ENCODE measurements at places on chromosomes 1 and 21. TPM values are rescaled to one million over a fixed set of nuclear protein-coding genes. Genes with fewer than 3 reads are reported as not detected.

Gene BTF3L4
- total RNA-seq, result 35.0 TPM

Gene SLC6A9
- 5.5 TPM for total RNA-seq

- H3K36me3 ChIP-seq, result peaks cover 3% of the 10 kb centered on the region
- no peak overlapping the region for H3K27ac ChIP-seq
- H3K4me3 ChIP-seq, result no peak overlapping the region
- no peaks in the 10 kb centered on the region for H3K27me3 ChIP-seq
- H3K4me1 ChIP-seq, result no peaks in the 10 kb centered on the region
- DNase-seq, result no peak
These were observed 29.0 kb upstream of the BATF3 start for GRCh38 chr1:212728606-212729005.

DNA sequence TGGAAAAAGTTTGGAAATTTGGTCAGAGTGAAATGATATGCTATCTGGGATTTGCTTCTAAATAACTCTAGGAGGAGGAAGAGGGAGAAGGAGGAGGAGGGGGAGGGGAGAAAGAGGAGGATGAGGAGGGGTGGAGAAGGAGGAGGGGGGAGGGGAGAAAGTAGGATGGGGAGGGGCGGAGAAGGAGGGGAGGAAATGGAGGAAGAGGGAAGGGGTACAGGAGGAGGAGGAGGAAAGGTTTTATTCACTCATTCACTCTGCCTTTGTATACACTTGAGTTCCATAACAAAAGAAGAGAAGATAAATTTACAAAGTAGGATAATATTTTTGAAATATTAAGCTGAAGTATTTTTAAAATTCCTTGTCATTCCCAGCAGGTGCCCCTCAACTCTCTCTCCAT, 6.3 kb upstream of the VPS26C start:
- no peak for DNase-seq
- H3K27me3 ChIP-seq, result no peaks in the 10 kb centered on the region
- no peak overlapping the region for H3K4me3 ChIP-seq
- no peaks in the 10 kb centered on the region for H3K36me3 ChIP-seq
- H3K4me1 ChIP-seq, result no peaks in the 10 kb centered on the region

DNA sequence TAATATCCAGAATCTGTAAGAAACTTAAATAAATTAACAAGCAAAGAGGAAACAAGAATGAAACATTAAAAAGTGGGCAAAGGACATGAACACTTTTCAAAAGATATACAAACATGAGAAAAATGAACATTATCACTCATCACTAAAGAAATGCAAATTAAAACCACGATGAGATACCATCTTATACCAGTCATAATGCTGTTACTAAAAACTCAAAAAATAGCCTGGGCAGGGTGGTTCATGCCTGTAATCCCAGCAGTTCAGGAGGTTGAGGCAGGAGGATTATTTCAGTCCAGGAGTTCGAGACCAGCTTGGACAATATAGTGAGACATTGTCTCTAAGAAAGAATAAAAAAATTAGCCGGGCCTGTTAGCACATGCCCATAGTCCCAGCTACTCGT, 6.1 kb downstream of the ZNF124 start:
- no peak for DNase-seq
- no peak overlapping the region for H3K27ac ChIP-seq
- no peaks in the 10 kb centered on the region for H3K36me3 ChIP-seq
- no peaks in the 10 kb centered on the region for H3K27me3 ChIP-seq

GRCh38 chr1:54627196-54627595, 3.9 kb upstream of the FAM151A start:
- H3K4me1 ChIP-seq, result no peaks in the 10 kb centered on the region
- no peak overlapping the region for H3K27ac ChIP-seq
- H3K27me3 ChIP-seq, result no peaks in the 10 kb centered on the region
- DNase-seq, result no peak
- H3K4me3 ChIP-seq, result no peak overlapping the region

- no peaks in the 10 kb centered on the region for H3K4me1 ChIP-seq
These were observed 109.3 kb downstream of the NTNG1 start for GRCh38 chr1:107250169-107250568.

- peaks cover 1% of the 10 kb centered on the region for H3K4me1 ChIP-seq
- no peak overlapping the region for H3K4me3 ChIP-seq
- H3K36me3 ChIP-seq, result no peaks in the 10 kb centered on the region
- no peaks in the 10 kb centered on the region for H3K27me3 ChIP-seq
- H3K27ac ChIP-seq, result no peak overlapping the region
- no peak for DNase-seq
These were observed 147.8 kb downstream of the SLC45A1 start for GRCh38 chr1:8465692-8466091.

GRCh38 chr21:33234635-33235520, 5.1 kb downstream of the IFNAR2 start:
- DNase-seq, result no peak
- H3K27me3 ChIP-seq, result no peaks in the 10 kb centered on the region
- peaks cover 2% of the 10 kb centered on the region for H3K36me3 ChIP-seq
- H3K4me3 ChIP-seq, result no peak overlapping the region

Data from aorta (tissue), 5 donors.